ENCODE measurements at places on chromosomes 5 and 9.
A peak's percentile ranks its signal among the peaks of the same experiment; 100 is the strongest.

GRCh38 chr5:127665641-127666040 is 16.8 kb downstream of the CTXN3 start:
- DNase-seq, result no peak

DNA sequence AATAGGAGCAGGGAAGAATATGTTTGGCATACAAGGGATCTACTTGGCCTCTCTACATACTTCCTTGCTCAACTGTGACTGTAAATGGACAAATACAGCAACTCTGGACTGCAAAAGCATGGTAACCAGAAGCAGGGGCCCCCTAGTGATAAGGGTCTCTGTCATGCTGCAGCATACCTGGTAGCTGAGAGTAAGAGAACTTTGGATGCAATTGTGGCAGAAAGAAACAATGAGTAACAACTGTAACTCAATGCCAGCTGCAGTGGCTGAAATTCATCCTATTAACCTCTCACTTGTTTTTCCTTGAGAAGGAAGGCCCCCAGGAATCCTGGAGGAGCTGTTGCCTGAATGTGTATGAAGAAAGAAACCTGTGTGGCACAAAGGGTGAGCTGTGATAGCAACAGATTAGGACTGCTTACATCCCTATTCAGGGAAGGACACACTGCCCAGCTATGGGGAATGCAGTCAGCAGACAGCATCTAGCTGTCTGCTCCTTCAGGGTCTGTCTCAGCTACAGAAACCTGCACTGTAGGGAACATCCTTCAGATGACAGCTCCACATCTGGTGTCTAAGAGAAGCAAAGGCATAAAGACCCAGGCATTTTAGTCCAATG is 468.1 kb upstream of the ACTBL2 start:
- no peak for DNase-seq

- no peak for DNase-seq
Measured at GRCh38 chr9:89175828-89176261, 2.8 kb downstream of the SHC3 start.

GRCh38 chr9:1535051-1535450 is 480.1 kb upstream of the SMARCA2 start:
- no peak for DNase-seq

DNA sequence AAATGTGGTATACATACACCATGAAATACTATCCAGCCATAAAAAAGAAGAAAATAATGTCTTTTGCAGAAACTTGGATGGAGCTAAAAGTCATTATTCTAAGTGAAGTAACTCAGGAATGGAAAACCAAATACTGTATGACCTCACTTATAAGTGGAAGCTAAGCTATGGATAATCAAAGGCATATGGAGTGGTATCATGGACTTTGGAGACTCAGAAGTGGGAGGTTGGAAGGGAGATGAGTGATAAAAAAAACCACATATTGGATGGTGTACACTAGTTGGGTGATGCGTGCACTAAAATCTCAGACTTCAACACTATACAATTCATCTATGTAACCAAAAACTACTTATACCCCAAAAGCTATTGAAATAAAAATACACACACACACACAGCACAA is 24.5 kb downstream of the ADAMTS12 start:
- peak; percentile 63 for DNase-seq

DNA sequence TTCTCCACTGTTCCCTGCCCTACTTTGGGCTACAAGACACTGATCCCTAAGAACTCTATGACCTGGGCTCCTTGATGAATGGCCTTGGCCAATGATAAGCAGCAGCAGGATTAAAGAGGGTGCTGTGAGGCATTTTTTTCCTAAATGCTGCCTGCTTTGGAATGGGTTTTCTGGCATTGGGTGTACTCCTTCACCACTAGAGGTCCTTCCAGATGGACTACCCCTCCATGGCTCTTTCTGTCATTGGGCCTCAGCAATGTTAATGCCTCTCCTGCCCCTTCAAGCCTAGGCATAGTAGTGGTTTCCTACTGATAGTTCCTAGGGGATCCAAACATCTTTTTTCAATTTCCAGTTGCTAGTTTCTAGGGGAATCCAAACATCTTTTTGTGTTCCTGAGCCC is 319.3 kb upstream of the RPS23 start:
- DNase-seq, result no peak

GRCh38 chr5:78791501-78792100 is 143.0 kb upstream of the LHFPL2 start:
- DNase-seq, result no peak

- no peak for DNase-seq
Measured at GRCh38 chr9:125601961-125602360, 105.0 kb downstream of the MAPKAP1 start.

- DNase-seq, result no peak
Measured at GRCh38 chr5:147400126-147400809, 109.6 kb downstream of the DPYSL3 start.

- DNase-seq, result no peak
Measured at GRCh38 chr9:6109571-6109970, 94.1 kb upstream of the RANBP6 start.

DNA sequence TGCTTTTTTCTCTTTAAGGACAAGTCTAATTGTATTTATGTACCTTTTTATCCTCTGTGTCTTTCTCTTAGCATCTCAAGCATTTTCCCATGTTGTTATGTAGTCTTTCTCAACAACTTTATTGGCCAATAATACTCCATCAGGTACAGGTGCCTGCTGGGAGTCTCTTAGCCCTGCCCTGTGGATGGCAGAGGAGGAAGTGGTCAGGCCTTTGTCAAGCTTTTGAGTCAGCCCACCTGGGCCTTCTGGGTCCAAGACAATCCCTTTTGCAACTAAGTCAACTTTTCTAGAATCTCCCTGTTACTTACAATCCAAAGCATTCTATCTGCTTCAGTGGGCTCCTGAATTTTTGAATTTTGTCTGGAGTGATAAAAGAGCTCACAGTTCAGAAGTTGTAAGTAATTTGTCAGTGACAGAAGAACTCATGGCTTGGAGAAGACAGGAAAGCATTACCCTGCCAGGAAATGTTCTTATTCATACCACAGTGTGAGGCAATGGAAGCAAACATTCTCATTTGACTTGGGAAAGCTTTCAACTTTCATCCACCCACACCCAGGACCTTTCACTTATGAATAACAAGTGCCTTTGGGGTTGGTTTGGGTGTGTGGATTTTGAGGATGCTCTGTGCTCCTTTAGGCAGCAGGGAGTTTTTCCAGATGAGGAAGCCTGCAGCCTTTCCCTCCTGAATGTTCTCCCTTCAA is 200.0 kb upstream of the S1PR3 start:
- DNase-seq, result peak; percentile 65

- DNase-seq, result no peak
Measured at GRCh38 chr5:41465493-41466171, 44.8 kb downstream of the PLCXD3 start.

- no peak for DNase-seq
Measured at GRCh38 chr9:111828193-111828592, 33.5 kb upstream of the SHOC1 start.

DNA sequence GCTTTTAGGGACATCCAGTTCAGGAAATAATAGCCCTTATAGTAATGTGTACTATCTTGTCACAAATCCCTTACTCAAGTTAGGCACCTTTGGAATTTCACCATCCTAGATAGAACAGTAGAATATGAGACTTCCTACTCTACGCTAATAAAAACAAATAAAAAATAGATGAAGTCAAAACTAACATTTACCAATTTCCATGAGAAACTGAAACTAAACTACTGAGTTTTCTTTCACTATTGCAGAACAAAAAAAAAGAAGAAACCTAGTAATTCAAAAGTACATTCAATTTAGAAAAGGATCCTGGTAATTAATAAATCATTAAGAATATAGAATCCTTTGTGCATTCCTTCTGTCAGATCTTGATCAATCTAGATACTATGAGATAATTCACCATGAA is 14.0 kb downstream of the STARD4 start:
- no peak for DNase-seq

- DNase-seq, result no peak
Measured at GRCh38 chr5:99926463-99926862, 608.7 kb upstream of the FAM174A start.

DNA sequence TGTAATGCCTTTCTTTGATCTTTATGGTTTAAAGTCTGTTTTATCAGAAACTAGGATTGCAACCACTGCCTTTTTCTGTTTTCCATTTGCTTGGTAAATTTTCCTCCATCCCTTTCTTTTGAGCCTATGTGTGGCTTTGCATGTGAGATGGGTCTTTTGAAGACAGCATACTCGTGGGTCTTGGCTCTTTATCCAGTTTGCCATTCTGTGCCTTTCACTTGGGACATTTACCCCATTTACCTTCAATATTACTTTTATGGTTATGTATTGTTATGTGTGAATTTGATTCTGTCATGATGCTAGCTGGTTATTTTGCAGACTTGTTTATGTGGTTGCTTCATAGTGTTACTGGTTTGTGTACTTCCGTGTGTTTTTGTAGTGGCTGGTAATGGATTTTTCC is 59.2 kb downstream of the YTHDC2 start:
- no peak for DNase-seq

- DNase-seq, result no peak
Measured at GRCh38 chr9:99265691-99266090, 43.6 kb downstream of the SEC61B start.

DNA sequence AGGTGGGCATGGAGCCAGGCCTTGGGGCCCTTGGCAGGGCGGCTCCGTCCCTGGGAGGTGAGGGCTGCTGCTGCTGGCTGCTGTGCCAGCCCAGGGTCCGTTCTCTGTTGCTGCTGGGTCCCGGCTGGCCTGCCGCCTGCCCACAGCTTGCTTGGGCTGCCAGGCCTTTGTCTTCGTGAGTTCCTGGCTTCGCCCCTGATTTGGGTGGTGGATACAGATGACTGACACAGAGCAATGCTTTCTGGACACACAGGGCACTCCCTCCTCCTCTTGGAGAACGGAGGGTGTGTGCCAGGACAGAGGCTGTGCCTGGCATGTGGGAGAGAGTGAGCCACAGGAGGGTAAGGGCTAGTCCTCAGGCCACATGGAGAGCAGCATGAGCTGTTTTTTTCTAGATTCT is 166.1 kb downstream of the MACROH2A1 start:
- DNase-seq, result no peak

DNA sequence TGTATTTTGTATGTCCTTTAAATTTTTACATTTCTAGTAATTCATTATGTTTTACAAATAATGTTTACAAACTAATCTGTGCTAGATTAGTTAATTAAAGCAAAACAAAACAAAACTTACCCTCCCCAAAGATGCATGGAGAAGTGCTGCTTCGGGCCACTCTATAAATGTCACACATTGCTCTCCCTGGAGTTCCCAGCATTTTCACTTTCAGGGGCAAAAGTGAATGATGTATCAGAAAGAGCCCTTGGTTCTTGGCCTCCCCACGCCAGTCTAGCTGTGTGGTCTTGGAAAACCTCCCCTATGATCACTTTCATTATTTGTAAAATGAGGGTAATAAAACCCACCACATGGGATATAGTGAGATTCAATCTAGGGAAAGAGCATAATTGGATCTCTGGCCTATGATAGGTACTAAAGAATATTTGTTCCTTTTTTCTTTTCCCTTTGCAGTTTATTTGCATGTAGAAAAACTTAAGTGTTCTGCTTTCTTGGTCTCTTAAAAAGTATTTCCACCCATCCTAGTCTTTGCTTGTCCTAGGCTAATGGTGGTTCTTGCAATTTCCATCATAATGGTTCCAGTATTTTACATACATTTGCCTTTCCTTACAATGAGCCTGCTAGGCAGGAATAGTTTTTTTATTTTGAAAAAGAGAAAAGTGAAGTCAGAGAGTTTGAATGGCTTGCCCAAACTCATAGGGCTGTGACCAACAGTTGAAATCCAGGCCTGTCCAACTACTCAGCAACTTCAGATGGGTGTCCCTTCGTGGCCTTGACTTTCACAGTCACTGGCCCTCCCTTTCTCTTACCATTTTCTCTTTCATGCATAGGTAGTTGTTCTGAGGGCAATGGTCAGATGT is 184.5 kb upstream of the KLF4 start:
- DNase-seq, result no peak

DNA sequence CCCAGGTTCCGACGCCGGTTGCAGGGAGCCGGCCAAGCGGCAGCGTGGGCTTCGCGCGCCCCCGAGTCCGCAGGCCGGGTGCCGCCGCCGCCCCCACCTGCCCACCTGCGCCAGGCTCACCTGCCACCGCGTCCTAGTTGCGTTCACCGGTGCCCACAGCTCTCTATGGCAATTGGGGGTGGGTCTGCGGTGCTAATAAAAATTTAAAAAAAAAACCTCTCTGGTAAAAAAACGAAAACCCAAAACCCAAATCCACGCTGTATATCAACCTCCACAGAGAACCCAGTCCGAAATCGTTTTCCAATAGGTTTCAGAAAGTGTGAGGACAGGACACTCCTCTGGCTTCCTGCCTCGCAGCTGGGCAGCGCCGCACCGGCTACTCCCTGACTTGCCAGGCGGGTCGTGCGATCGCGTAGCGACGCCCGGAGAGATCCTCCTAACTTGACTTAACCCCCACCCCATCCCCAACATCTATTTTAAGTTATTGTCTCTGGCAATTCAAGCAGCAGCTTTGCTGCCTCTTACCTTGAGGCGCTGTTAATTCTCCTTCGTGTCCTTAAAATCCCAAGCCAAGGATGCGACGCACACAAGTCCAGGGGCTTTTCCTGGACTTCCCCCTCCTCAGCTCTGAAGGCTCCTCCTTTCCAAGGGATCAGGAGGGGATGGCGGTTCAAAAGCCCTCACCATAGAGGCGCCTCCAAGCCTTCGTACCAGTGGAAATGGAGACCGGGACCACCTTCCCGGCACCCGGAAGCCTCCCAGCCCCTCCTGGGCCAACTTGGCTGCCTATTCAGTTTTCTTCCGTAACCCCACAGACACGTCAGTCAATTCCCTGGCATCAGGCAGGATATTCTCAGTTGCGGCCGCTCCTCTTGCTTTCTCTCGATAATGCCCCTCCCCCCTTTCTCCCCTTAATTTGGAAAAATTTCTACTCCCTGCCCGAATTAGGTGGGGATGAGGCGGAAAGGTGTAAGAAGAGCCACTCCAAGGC is 1639.4 kb upstream of the C9orf72 start:
- no peak for DNase-seq

DNA sequence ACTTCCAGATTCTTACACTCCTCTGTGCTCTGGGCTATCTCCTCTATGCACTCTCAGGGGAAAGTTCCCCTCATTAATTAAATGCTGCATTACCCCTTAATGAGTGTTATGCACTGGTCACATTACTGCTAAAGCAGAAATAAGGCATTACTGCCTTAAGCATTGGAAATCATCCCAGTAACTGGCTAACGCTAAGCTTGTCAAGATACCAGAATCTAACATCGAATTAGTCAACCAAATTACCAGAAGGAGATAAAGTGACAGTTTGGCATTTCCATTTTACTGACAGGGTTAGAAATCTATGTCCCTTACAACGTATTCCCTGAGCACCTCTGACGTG is 69.5 kb upstream of the FAM169A start:
- DNase-seq, result no peak
